ENCODE measurements at places on chromosomes 6 and 20.
A peak's percentile ranks its signal among the peaks of the same experiment; 100 is the strongest.

DNA sequence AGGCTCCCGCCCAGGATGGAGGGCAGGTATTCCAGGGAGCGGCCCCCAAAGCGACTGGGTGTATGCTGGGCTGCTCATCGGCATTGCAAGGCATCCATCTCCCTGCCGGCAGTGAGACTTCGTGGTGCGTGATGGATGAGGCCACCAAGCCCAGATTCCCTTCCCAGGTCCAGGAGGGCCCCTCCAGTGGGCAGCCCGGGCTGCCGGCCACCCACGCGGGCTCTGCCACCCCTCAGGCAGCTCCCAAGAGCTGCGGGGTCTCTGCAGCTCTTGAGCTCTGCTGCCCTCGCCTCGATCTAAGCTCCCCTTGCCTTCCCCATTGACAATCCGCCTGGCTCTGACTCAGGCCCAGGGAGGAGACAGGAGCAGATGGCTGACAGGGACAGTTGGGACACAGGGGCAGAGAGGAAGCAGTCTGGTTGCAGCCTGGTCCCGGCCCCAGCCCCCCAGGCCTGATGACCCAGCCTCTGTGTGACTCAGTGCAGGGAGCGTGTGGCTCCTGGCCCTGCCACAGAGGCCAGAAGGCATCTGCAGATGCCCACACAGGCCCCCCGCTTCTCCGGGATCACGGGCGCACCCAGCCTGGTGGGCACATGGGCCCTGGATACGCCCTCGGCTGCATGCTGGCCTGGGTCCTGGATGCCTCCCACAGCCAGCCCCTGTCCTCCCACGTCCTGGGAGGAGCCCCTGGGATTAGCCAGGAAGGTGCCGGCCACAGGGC lies 33.0 kb downstream of the SLCO4A1 start:
- no peak for DNase-seq

DNA sequence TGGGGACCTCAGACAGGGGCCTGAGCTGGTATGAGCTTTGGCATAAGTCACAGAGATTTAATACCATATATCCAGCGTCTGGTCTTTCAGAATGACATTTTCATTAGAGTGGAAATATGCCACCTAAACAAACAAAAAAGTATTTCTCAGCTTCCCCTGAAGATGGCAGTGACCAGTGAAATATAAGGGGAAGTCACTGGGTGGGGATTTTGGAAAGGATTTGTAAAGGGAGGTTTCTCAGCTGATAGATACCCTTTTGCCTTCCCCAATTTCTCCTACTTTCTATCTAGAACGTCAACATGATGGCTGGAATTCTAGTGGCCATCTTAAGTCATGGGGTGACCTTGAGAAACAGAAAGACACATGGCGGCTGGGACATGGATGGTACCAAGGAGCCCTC lies 137.7 kb upstream of the LRFN2 start:
- DNase-seq, result no peak

DNA sequence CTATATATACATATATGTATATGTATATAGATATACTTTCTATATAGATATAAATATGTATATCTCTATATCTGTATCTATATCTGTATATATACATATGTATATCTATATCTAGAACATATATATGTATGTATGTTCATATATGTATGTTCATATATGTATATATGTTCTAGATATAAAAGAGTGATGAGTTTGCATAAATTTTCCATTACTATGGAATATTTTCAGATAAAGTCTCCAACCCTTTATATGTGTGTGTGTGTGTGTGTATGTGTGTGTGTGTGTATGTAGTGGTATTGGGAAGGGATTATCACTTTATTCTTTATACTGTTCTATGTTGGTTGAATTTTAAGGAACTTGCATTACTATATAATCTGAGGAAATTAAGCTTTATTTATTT lies 33.3 kb downstream of the SYNE1 start:
- no peak for DNase-seq

GRCh38 chr6:11653028-11653583 lies 115.6 kb downstream of the TMEM170B start:
- peak; percentile 31 for DNase-seq

DNA sequence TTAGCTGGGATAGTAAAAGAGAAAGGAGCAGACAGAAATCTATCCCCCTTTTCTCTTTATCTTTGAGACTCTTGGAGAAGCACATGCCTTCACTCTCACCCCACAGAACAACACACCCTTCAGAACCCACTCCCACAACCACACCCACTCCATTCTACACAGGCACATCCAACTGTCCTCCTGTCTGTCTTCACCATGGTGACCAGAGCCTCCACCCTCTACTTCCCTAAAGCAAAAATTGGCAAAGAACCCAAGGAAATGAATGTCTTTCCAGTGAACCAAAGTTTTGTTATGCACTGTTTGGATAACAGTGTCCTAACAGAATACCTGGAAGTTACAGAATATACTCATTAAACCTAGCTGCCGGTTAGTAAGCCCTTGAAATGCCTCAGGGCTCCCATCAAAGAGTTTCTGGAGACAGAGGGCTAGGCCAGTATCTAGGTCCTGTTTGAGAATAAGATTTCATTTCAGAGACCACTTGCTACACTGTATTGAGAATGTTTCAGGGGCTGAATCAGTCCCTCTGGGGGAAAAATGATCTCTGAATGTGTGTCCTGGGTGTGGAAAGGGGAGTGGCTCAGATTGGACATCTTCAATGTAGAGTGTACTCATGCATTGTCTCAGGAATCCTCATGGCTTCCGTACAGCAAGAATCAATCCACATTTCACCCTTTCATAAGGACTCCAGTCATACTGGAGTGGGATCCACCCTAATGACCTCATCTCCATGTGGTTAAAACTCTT lies 101.1 kb downstream of the LY86 start:
- no peak for DNase-seq

GRCh38 chr20:57617079-57617795 lies 3.0 kb downstream of the ZBP1 start:
- DNase-seq, result no peak

DNA sequence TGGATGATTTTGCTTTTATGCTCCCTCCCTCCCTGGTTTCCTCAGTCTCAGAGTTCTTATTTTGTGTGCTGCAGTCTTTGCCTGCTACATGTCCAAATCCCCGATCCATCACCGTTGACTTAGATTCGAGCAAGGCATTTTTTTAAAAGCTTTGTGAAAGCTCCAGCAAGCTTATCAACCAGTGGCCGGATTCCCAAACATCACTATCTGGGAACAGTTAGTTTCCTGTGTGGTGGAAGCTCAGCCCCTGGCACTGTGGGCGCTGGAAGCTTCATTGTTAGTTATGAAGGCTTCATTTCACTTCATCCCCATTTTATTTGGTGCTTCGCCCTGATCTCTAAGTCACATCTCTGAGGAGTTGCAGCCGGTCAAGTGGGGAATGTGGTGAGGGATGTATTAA lies 44.7 kb downstream of the DEK start:
- no peak for DNase-seq

DNA sequence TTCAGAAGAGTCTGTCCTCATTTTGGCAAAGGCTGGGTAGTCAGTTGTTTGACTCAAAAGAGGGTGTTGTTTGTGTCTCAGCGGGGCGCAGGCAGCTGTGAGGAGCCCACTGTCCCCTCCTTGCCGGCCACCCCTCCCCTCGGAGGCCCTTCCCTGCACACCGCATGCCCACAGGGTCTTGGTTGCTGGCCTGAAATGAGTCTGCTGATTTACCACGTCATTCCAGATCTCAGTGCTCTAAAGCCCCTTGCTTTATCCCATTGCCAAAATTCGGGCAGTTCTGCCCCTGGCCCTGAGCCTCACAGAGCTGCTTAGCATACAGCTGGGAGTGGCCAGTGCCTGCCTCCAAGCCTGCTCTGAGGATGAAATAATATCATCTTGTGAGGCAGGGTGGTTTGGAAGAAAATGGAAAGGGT lies 220.7 kb downstream of the UST start:
- DNase-seq, result no peak

DNA sequence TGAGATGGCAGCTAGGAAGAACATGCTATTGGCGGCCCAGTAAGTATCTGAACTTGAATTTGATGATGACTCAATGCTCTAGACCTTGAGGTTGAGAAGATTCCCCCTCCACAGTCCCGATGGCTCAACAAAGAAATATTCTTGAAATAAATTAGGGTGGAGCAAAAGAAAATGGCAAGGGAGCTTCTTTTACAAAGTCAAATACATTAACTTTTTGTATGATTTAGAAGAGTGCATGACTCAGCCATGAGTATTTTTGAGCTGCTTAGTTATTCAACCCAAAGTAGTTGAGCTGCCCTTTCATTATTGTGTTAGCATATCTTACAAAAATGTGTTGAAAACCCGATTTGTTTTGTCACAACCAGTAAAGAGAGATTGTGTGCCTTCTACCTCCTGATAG lies 7.6 kb downstream of the TFAP2C start:
- DNase-seq, result no peak

DNA sequence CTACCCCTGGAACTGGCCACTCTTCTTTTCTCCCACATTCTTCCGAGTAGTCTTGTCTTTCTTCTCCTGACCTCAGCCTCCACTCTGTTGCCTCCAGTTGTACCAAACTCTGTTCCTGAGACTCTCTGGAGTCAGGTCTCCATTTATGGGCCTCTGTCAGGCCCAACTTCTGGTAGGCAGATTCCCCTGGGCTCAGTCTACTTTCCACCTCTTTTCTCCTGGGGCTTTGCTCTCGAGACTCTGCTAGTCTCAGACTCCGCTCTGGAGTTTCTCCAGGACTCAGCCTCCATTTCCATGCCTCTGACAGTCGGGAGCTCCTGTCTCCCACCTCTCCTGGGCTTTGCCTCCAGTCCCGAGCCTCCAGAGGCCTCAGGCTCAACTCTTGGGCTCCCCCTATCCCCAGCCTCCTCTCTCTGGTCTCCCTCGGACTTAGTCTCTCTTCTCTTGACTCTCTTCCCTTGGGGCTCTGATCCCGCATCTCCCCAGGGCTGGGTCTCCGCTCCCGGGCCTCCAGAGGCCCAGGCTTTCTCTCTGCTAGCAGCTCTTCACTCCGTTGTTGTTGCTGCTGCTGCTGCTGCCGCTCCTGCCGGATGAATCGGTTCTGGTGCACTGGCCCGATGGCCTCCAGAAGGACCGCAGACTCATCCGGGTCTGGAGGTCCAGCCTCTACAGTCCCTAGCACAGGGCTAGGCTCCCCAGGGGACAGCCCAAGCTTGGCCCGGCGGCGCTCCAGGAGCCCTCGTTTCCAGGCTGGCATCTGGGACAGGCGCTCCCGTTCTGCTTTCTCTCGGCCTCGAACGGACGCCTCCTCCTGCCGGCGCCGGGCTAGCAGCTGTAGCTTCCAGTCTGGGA lies 1.1 kb downstream of the PPP1R18 start:
- no peak for DNase-seq

Measured in stimulated activated CD4-positive, alpha-beta T cell treated with anti-CD3 and anti-CD28 coated beads, Interleukin-15, amount 100 ng/mL, for 48 hours (primary cell).